ENCODE measurements at places on chromosomes 11 and 22.

- no peak for DNase-seq
These were observed 194.3 kb upstream of the BDNF start for GRCh38 chr11:27894552-27894951.

DNA sequence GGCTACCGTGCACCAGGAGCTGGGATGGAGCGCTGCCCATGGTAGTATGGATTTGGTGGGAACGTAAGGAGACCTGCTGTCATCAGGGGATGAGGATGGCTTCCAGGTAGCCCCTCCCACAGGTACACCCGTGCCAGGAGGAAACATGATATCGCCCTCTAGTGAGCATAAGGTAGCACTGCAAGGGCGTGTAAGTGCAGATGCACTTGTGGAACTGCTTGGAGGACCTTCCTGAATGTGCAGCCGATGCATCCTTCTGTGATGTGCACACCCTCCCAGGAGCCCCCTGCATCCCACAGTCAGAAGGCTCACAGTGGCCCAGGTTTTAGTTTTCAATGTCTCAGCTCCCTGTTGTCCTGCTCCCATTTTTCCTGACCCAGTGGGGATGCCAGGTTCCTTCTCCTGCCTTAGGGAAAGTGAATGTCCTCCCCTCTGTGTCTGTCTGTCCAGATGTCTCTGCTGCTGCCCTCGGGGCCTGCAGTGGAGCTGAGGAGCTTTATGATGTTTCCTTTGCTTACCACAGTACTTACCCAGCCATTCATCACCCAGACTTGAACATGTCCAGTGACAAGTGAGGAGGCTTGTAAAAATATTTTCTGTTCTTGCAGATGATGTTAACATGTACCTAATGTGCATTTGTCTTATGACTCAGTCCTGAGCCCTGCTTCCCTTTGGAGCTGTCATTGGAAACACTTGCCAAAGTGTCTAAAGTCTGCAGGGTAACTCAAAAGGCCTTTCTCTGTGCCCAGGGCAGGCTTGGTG lies 49.2 kb downstream of the DBX1 start:
- peak; percentile 66 for DNase-seq

- DNase-seq, result peak; percentile 23
These were observed 46.0 kb downstream of the PRCP start for GRCh38 chr11:82854242-82854641.

- no peak for DNase-seq
These were observed 55.2 kb upstream of the BARX2 start for GRCh38 chr11:129320494-129320893.

- no peak for DNase-seq
These were observed 18.0 kb upstream of the RAB38 start for GRCh38 chr11:88193278-88193677.

GRCh38 chr11:130403271-130403804 lies 25.1 kb downstream of the ADAMTS8 start:
- DNase-seq, result peak; percentile 91
